ENCODE measurements at places on chromosomes 7 and 10. TPM values are rescaled to one million over a fixed set of nuclear protein-coding genes. Genes with fewer than 3 reads are reported as not detected.

NRCAM gene
- total RNA-seq = 3.4 TPM

DNA sequence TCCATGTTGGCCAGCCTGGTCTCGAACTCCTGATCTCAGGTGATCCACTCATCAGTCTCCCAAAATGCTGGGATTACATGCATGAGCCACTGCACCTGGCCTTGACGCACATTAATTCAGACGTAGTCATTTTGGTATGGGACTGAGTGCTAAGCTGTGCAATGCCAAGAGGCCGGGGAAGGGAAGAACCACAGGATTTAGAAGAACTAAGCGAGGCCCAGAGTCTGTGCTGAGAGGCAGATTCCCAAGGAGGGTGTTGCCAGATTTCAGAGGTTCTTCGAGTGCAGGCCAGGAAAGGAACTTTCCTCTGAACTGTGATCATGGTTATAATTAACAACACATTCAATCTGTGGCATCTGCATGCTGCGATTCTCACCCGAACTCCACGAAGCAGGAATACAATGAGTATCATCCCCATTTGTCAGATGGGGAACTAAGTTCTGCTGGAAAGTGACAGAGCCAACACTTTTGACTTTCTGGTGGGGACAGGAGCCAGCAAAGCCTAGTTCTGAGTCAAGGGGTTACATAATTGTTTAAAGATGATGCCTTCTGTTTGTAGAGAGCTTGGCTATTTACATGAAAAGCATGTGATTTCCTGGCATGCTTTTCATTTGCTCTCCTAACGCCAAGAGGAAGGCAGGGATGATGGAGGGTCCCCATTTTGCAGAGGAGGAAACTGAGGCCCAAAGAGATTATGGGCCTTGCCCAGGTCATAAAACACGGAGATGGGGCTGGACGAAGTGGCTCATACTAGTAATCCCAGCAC lies 6.2 kb upstream of the ZAN start:
- DNase-seq = no peak
- H3K4me3 ChIP-seq = no peak overlapping the region
- H3K36me3 ChIP-seq = no peaks in the 10 kb centered on the region
- peaks cover 15% of the 10 kb centered on the region for H3K27me3 ChIP-seq

ZNF804B gene
- not detected for total RNA-seq

MAGI2 gene
- total RNA-seq = 24.7 TPM

FAS gene
- 0.67 TPM for total RNA-seq

FGFBP3 gene
- total RNA-seq = 14.2 TPM

CYP2C19 gene
- not detected for total RNA-seq

- no peaks in the 10 kb centered on the region for H3K36me3 ChIP-seq
- no peak overlapping the region for H3K4me3 ChIP-seq
- no peak overlapping the region for H3K27ac ChIP-seq
- DNase-seq = no peak
- no peaks in the 10 kb centered on the region for H3K27me3 ChIP-seq
These were observed 57.7 kb downstream of the DNAJB6 start for GRCh38 chr7:157394246-157395191.

DNA sequence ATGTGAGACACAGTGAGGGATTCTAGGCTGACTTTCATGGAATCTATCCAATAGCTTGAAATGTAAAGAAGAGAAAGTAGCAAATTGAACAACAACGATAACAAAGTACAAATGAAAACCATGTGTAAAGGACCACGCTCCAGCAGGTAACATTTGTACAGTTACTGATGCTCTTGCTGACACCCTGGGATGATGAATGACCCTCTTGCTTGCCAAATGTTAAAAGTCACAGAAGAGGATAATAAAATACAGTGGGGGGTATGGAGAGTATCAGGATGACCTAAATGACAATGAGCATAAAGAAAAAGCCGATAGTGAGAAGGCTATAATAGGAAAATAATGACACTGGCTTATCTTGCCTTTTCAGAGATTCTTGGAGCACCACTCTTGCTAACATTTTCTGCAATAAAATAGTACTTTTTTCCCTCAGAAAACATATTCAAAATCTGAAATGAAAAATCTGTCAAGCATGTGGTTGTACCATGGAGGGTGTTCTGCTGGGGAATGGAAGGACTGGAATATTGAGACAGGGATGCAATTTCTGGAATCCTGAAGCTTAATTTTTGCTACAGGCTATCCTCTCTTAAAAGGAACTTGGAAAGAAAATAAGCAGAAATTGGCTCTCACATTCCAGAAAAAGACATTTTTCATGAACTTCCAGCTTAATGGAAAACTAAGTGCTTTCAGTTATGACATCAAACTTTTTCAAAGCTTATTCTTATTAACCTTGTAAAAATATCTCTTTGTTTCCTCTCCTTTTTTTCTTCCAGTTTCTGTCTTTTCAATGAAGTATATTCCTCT lies 303.2 kb upstream of the GHITM start:
- H3K36me3 ChIP-seq = no peaks in the 10 kb centered on the region
- H3K4me1 ChIP-seq = no peaks in the 10 kb centered on the region
- DNase-seq = no peak
- no peak overlapping the region for H3K27ac ChIP-seq

GRCh38 chr10:71288461-71288860 lies 30.6 kb upstream of the SLC29A3 start:
- H3K4me3 ChIP-seq = no peak overlapping the region
- no peak for DNase-seq
- H3K4me1 ChIP-seq = peaks cover 2% of the 10 kb centered on the region
- peaks cover 61% of the 10 kb centered on the region for H3K36me3 ChIP-seq
- no peak overlapping the region for H3K27ac ChIP-seq

- no peaks in the 10 kb centered on the region for H3K27me3 ChIP-seq
- no peaks in the 10 kb centered on the region for H3K4me1 ChIP-seq
- peaks cover 53% of the 10 kb centered on the region for H3K36me3 ChIP-seq
- H3K4me3 ChIP-seq = no peak overlapping the region
- no peak overlapping the region for H3K27ac ChIP-seq
These were observed 22.2 kb downstream of the ZDHHC16 start for GRCh38 chr10:97468162-97468561.

GDF2 gene
- 3.5 TPM for total RNA-seq

GRCh38 chr7:67732898-67733297 lies 736.3 kb downstream of the TYW1 start:
- no peak overlapping the region for H3K4me3 ChIP-seq
- no peaks in the 10 kb centered on the region for H3K4me1 ChIP-seq
- no peak for DNase-seq
- H3K27ac ChIP-seq = no peak overlapping the region

DNA sequence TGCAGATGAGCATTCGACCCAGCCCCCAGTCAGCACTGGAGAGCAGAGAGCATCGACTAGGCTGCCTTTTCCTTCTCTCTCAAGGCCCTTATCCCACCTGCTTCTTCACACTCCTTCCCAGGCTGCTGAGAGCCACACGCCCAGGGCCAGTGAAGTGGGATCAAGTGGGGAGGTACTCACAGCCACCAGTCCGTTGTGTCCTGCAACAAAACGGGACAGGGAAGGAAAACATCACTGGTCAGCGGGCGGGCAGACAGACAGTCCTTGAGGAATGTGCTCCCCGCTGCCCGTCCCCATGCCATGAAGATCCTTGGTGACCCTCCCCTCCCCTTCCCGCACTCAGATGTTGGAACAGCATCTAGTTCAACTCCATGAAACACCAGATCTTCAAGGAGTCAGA lies 4.2 kb downstream of the PYROXD2 start:
- no peaks in the 10 kb centered on the region for H3K27me3 ChIP-seq
- peaks cover 46% of the 10 kb centered on the region for H3K4me1 ChIP-seq
- peak overlapping the region; percentile 86 for H3K27ac ChIP-seq
- no peak overlapping the region for H3K4me3 ChIP-seq
- DNase-seq = no peak

DNA sequence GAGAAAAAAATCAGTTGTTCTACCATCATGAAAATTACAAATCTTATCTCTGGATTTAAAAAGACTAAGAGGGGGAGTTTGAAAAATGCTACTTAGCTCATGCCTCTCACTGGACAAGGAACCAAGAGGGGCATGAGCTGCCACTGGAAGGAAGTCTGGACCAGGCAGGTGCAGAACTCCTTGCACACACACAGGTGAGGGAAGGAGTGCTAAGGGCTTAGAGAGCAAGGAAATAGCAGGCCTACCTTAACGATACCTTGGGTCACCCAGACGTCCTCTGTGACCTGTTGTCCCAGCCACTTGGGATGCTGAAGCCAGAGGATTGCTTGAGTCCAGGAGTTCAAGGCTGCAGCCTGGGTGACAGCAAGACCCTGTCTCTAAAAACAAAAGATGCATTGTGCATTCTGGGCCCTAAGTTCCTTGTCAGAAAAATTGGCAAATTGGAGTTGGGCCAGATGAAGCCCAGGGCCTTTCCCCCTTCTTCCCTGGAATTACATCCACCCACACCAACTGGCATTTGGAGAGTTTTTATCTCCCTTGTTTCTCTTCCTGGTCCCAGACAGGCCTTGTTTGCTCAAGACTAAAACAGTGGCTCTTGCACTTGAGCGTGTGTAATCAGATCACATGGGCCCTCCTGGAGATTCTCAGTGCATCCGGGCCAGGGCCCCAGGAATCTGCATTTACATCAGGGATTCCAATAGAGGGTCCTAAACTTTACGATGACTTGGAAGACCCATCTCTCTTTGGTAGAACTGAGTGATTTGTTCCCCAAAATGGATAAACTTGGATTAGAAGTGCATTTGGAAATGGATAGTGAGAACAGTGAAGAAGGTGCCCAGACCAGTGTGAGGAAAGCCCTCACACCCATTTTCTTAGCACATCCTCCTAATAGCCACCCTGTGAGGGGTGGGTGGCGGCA lies 3.0 kb downstream of the DDIT4 start:
- peak overlapping the region; percentile 80 for H3K27ac ChIP-seq
- H3K27me3 ChIP-seq = no peaks in the 10 kb centered on the region
- peaks cover 11% of the 10 kb centered on the region for H3K36me3 ChIP-seq
- H3K4me3 ChIP-seq = peak overlapping the region; percentile 93

GRCh38 chr10:125120053-125120710 lies 40.2 kb downstream of the CTBP2 start:
- H3K4me3 ChIP-seq = no peak overlapping the region
- peaks cover 19% of the 10 kb centered on the region for H3K4me1 ChIP-seq
- no peak for DNase-seq
- no peaks in the 10 kb centered on the region for H3K27me3 ChIP-seq
- H3K36me3 ChIP-seq = no peaks in the 10 kb centered on the region

DNA sequence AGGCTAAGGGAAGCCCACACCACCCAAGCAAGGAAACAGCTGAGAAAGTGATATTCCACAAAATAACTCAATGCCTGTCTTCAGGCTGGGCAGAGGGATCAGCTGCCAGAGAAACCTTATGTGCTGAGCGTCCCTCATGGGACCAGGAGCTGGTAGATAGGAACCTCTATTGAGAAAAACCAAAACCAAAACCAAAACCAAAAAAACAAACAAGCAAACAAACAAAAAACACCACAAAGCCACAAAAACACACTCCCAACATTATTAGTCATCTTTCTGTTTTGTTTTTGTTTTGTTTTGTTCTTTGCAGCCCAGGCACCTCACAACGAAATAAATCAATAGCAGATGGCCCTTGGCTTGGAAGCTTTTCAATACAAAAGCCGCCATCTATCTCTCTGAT lies 760.8 kb upstream of the CELF2 start:
- no peak for DNase-seq
- no peaks in the 10 kb centered on the region for H3K27me3 ChIP-seq
- H3K4me3 ChIP-seq = no peak overlapping the region
- H3K27ac ChIP-seq = no peak overlapping the region

DNA sequence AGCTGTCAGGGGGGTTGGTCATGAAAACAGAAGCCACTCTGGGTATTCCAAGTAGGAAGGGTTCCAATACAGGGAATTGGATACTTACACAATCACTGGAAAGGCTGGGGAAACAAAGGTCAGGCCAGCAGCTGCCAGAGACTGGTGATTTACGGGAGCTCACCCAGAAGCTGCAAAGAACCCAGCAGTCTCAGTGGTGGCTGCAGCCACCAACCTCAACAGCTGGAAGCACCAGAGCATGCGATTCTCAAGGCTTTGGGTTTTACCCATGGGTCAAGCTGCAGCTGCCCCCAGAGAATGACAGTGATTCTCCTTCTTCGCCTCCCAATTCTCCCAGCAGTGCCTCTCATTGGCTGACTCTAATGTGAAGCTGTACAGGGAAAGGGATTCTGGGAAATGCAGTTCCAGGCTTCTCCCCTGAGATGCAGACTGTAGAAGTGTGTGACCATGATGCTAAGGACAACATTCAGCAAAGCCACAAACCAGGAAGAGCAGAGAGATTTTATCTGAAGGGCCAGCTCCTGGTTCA lies 107.2 kb upstream of the TCF7L2 start:
- no peaks in the 10 kb centered on the region for H3K36me3 ChIP-seq
- H3K4me1 ChIP-seq = peaks cover 11% of the 10 kb centered on the region
- H3K4me3 ChIP-seq = no peak overlapping the region
- DNase-seq = no peak
- H3K27me3 ChIP-seq = no peaks in the 10 kb centered on the region

- no peak overlapping the region for H3K4me3 ChIP-seq
- no peak overlapping the region for H3K27ac ChIP-seq
- H3K4me1 ChIP-seq = no peaks in the 10 kb centered on the region
- DNase-seq = no peak
These were observed 22.4 kb upstream of the EGFR start for GRCh38 chr7:54996391-54996790.

DNA sequence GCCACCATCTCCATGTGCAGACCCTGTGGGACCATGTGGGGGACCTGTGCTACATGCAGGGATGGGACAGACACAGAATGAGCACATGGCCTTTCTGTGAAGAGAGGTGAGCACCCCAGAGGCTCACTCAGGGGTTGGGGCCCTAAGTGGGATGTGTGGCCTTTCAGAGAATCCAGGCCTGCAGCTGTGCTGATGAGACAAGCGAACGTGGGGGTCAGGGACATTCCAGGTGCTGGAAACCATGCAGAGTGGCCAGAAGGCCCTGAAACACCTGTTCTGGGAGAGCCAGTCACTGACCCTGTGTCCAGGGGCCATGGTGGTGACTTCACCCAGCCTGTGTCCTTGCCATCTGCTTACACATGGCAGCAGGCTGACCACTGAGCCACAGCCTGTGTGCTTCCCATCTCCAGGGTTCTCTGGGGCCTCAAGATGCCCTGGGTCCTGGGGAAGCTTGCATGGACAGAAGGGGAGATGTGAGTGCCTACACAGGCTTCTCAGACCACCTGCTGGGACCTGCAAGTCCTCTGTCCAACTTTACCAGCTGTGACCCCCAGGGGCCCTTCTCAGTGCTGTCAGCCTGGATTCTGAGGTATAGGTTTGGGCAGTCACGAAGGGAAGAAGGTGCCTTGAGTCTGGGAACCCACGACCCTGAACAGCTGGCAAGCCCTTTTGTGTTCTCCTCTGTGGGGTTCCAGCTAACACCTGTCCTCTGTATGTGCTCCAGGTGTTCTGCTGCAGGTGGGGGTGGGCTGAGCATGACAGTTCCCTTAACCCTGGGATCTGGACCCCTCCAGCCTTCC lies 17.6 kb downstream of the RAMP3 start:
- H3K4me1 ChIP-seq = no peaks in the 10 kb centered on the region
- no peaks in the 10 kb centered on the region for H3K36me3 ChIP-seq
- DNase-seq = no peak
- H3K27me3 ChIP-seq = no peaks in the 10 kb centered on the region
- no peak overlapping the region for H3K4me3 ChIP-seq

GRCh38 chr10:118139321-118139720 lies 92.6 kb upstream of the RAB11FIP2 start:
- H3K27me3 ChIP-seq = no peaks in the 10 kb centered on the region
- DNase-seq = no peak
- H3K27ac ChIP-seq = no peak overlapping the region
